CD4-positive, alpha-beta T cell treated with Interleukin-2 at 100 ng/mL for 4 hours (primary cell): ENCODE measurements at places on chromosomes 4 and X.

GRCh38 chr4:85496933-85497332 is 22.0 kb downstream of the ARHGAP24 start:
- DNase-seq: no peak

GRCh38 chr4:25743971-25744370 is 88.3 kb downstream of the SLC34A2 start:
- DNase-seq: no peak

- no peak for DNase-seq
Observed at GRCh38 chrX:45900766-45901615, 644.2 kb downstream of the ZNF674 start.

GRCh38 chrX:15906041-15906943 is 51.7 kb upstream of the AP1S2 start:
- no peak for DNase-seq

- no peak for DNase-seq
Observed at GRCh38 chr4:47747846-47748494, 89.9 kb downstream of the CORIN start.
